Epithelial cell of umbilical artery (primary cell): ENCODE measurements at places on chromosomes 5 and 9. TPM values are rescaled to one million over a fixed set of nuclear protein-coding genes. Genes with fewer than 3 reads are reported as not detected.

Gene AKNA
- total RNA-seq, result 3.2 and 5.2 TPM in 2 replicates

Gene NDST1
- total RNA-seq, result 23.1 and 23.4 TPM in 2 replicates

Gene DBH
- total RNA-seq, result not detected in 2 replicates

Gene GFI1B
- total RNA-seq, result not detected in 2 replicates

Gene SOHLH1
- total RNA-seq, result not detected in 2 replicates

Gene KIF2A
- total RNA-seq, result 97.7 and 104 TPM in 2 replicates

Gene UAP1L1
- total RNA-seq, result 6.2 and 15.8 TPM in 2 replicates

Gene IL5
- total RNA-seq, result not detected in 2 replicates

Gene DMRT3
- total RNA-seq, result not detected in 2 replicates

Gene CDH9
- total RNA-seq, result not detected in 2 replicates

Gene CNTNAP3B
- total RNA-seq, result 29.2 and 37.0 TPM in 2 replicates

Gene ABO
- not detected in 2 replicates for total RNA-seq

Gene TMC1
- 1.6 and 3.2 TPM in 2 replicates for total RNA-seq

Gene MCTP1
- 113 and 123 TPM in 2 replicates for total RNA-seq

Gene MRPS30
- total RNA-seq, result 68.9 and 78.3 TPM in 2 replicates

Gene S1PR3
- total RNA-seq, result 1.8 and 2.9 TPM in 2 replicates

Gene BAAT
- total RNA-seq, result not detected in 2 replicates
